ENCODE measurements at places on chromosomes 2 and 18.

DNA sequence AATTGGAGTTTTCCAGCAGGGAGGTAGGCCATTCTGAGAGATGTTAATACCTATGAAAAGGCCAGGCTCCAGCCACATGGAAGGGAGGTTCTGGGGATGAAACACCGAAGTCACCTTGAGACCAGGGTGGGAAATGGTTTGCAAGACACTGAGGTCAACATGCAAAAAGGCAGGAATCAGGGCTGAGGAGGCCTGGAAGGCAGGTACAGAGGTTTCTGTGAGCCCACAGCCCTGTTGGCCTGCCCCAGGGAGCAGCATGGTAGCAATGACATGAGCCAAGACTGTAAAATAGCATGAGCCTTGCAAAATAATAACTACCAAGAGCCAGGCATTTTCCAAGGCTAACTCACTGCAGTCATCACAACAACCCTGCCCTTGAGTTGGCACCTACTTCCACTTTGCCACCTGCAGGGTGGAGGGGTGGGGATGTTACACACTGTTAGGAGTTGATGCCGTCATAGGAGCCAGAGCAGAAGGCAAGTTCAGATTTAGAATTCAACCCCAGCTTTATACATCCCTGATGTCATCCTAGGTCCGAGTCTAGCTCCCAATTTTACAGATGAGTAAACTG is 61.3 kb downstream of the ZBTB7C start:
- H3K4me1 ChIP-seq, result no peaks in the 10 kb centered on the region
- no peak for DNase-seq
- no peak overlapping the region for H3K4me3 ChIP-seq
- H3K27me3 ChIP-seq, result peaks cover 8% of the 10 kb centered on the region
- no peaks in the 10 kb centered on the region for H3K36me3 ChIP-seq
- no peak overlapping the region for H3K27ac ChIP-seq

DNA sequence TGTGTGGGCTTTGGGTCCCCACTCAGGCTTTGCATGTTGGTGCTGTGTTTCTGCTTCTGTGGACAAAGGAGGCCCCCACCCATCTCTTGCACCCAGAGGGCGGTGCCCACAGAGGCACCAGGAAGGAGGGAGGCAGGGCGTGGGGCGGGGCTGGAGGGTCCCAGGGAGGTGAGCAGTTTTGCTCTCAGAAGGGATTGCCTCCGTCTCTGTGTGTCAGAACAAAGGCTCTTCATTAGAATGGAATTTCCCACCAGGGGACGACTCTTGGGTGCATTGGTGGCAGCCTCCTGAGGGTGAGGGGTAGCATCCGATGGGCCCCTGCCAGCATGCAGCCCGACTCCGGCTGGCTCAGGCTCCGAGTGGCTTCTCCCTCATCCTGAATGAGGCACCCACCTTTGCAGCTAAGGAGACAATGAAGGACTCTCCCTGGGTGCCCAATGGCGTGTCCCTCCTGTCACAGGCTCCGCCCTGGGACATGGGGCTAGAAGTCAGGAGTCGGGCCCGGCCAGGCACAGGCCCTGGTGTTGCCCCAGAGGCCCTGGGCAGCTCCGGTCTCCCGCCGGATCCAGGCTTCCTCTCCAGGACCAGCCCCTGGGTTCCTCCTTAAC is 7.0 kb upstream of the ERFE start:
- no peaks in the 10 kb centered on the region for H3K36me3 ChIP-seq
- no peaks in the 10 kb centered on the region for H3K4me1 ChIP-seq
- no peak overlapping the region for H3K4me3 ChIP-seq
- H3K27ac ChIP-seq, result no peak overlapping the region

GRCh38 chr2:129074298-129074920 is 755.7 kb upstream of the HS6ST1 start:
- no peak for DNase-seq
- H3K4me1 ChIP-seq, result no peaks in the 10 kb centered on the region
- no peaks in the 10 kb centered on the region for H3K27me3 ChIP-seq
- H3K4me3 ChIP-seq, result no peak overlapping the region

GRCh38 chr18:22813648-22814328 is 119.3 kb upstream of the RBBP8 start:
- no peak for DNase-seq
- peaks cover 26% of the 10 kb centered on the region for H3K27me3 ChIP-seq
- no peaks in the 10 kb centered on the region for H3K36me3 ChIP-seq
- no peaks in the 10 kb centered on the region for H3K4me1 ChIP-seq
- no peak overlapping the region for H3K4me3 ChIP-seq

DNA sequence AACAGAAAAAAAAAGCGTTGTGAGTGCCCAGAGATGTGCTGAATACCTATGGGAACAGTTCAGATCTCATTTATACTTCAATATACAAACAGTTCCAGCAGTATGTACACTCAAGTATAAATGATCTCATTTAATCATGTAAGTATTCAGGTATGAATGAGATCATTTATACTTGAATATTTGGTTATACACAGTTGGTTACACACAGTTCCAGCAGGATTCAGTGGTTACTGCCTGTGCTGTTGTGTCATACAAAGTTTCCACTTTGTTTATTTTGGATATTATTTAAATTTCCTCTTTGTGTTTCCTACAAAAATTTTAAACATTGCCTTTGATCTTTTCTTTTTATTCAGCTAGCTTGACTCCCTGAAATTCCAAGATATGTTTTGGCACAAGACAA is 293.5 kb upstream of the SLC39A10 start:
- no peak overlapping the region for H3K27ac ChIP-seq
- H3K4me1 ChIP-seq, result peaks cover 27% of the 10 kb centered on the region
- H3K4me3 ChIP-seq, result no peak overlapping the region
- H3K27me3 ChIP-seq, result no peaks in the 10 kb centered on the region
- peaks cover 16% of the 10 kb centered on the region for H3K36me3 ChIP-seq

- no peaks in the 10 kb centered on the region for H3K36me3 ChIP-seq
- DNase-seq, result no peak
- no peak overlapping the region for H3K27ac ChIP-seq
- no peaks in the 10 kb centered on the region for H3K4me1 ChIP-seq
Observed at GRCh38 chr2:26887151-26887550, 39.2 kb downstream of the DPYSL5 start.

- H3K4me3 ChIP-seq, result no peak overlapping the region
- DNase-seq, result no peak
- no peaks in the 10 kb centered on the region for H3K36me3 ChIP-seq
- H3K4me1 ChIP-seq, result peaks cover 11% of the 10 kb centered on the region
Observed at GRCh38 chr18:23378302-23378686, 74.8 kb upstream of the RIOK3 start.

GRCh38 chr2:118048401-118048800 is 34.5 kb upstream of the CCDC93 start:
- peaks cover 6% of the 10 kb centered on the region for H3K4me1 ChIP-seq
- peaks cover 14% of the 10 kb centered on the region for H3K27me3 ChIP-seq
- no peaks in the 10 kb centered on the region for H3K36me3 ChIP-seq
- no peak overlapping the region for H3K27ac ChIP-seq
- no peak for DNase-seq

GRCh38 chr18:80136679-80137078 is 27.6 kb downstream of the ADNP2 start:
- no peak for DNase-seq
- H3K4me1 ChIP-seq, result peaks cover 38% of the 10 kb centered on the region
- no peak overlapping the region for H3K27ac ChIP-seq
- peaks cover 41% of the 10 kb centered on the region for H3K36me3 ChIP-seq
- H3K4me3 ChIP-seq, result no peak overlapping the region

GRCh38 chr2:240208096-240208495 is 67.6 kb upstream of the OTOS start:
- peaks cover 2% of the 10 kb centered on the region for H3K27me3 ChIP-seq
- peaks cover 2% of the 10 kb centered on the region for H3K36me3 ChIP-seq
- H3K4me3 ChIP-seq, result no peak overlapping the region
- H3K27ac ChIP-seq, result no peak overlapping the region
- H3K4me1 ChIP-seq, result peaks cover 9% of the 10 kb centered on the region

DNA sequence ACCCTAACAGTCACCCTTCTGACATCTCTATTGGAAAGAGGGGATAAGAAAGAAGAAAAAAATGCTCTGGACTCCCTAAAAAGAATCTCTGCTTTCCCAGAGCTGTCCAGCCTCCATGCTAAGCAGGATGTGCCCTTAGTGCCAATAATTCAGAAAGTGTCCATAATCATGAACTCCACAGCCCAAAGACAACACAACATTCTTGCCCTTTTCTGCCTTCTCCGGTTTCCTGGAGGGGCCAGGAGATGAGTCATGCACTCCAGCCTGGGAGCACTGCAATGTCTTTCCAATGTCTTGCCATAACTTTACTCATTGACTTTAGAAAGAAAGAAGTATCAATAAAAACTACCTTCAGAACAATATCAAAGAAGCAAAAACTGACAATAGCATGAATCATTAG is 44.0 kb downstream of the KLF7 start:
- H3K4me1 ChIP-seq, result peaks cover 46% of the 10 kb centered on the region
- H3K4me3 ChIP-seq, result no peak overlapping the region
- H3K27ac ChIP-seq, result no peak overlapping the region
- no peaks in the 10 kb centered on the region for H3K27me3 ChIP-seq
- DNase-seq, result no peak

- H3K4me1 ChIP-seq, result peaks cover 32% of the 10 kb centered on the region
- no peak overlapping the region for H3K4me3 ChIP-seq
- DNase-seq, result no peak
- peaks cover 8% of the 10 kb centered on the region for H3K27me3 ChIP-seq
Observed at GRCh38 chr2:12315224-12315623, 401.5 kb upstream of the TRIB2 start.

DNA sequence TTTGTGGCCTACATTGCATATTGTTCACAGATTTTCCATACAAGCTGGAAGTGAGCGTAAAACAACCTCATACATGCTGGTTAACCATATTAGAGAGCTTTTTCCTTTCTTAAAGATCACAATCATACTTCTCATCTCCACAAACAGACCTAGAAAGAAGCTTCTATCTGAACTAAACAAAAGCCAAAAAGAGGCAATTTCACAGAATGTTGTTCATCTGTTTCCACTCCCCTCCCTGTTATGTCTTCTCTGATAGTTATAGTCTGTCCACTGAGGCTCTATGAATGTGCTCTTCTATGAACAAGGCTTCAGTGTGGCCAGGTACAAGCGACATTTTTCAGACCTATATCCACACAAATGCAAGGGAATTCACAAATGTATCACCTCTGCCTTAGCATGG is 63.4 kb downstream of the LDAH start:
- H3K4me3 ChIP-seq, result no peak overlapping the region
- no peaks in the 10 kb centered on the region for H3K27me3 ChIP-seq
- H3K4me1 ChIP-seq, result peaks cover 11% of the 10 kb centered on the region
- DNase-seq, result no peak

DNA sequence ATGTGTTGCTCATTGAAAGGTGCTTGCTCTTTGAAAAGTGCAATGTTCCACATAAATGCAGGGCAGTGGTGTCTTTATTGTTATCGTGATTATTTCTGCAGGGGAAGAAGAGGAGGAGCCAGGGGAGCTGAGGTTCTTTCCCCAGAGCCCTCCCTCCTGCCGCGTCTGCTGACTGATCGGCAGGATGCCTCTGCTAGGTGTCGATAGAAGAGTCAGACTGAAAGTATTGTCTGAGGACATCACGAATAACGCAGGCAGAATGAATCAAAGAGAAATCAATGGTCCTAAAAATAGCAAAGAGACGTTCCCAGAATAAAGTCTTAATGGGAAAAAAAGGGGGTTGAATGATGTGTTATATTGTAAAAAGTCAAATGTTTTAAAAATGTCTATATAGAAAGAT is 47.4 kb upstream of the SIX3 start:
- H3K27ac ChIP-seq, result no peak overlapping the region
- no peak overlapping the region for H3K4me3 ChIP-seq
- H3K36me3 ChIP-seq, result no peaks in the 10 kb centered on the region
- H3K27me3 ChIP-seq, result peaks cover 7% of the 10 kb centered on the region

- peaks cover 1% of the 10 kb centered on the region for H3K36me3 ChIP-seq
- H3K27me3 ChIP-seq, result peaks cover 6% of the 10 kb centered on the region
- peak overlapping the region; percentile 91 for H3K27ac ChIP-seq
- H3K4me3 ChIP-seq, result peak overlapping the region; percentile 93
Observed at GRCh38 chr2:186590350-186590758, 498 bp downstream of the ITGAV start.

DNA sequence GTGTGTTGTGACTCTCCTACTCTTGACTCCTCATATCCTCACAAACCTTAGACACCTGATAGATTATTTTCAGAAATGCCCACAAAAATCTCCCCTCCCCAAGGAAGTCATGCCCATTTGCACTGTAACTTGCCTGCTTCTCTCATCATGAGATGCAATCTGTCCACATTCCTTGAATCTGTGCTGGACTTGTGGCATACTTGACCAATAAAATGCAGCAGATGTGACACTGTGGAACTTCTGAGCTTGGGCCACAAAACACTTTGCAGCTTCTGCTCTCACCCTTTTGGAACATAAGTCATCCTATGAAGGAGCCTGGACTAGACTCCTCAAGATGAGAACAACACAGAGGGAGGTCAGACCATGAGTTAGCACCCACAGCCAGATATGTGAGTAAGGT is 4.4 kb upstream of the PID1 start:
- peaks cover 8% of the 10 kb centered on the region for H3K27me3 ChIP-seq
- H3K4me1 ChIP-seq, result no peaks in the 10 kb centered on the region
- H3K27ac ChIP-seq, result no peak overlapping the region
- DNase-seq, result no peak
- no peaks in the 10 kb centered on the region for H3K36me3 ChIP-seq

GRCh38 chr2:33068261-33068660 is 121.5 kb downstream of the LTBP1 start:
- no peak for DNase-seq
- peaks cover 8% of the 10 kb centered on the region for H3K4me1 ChIP-seq
- no peaks in the 10 kb centered on the region for H3K36me3 ChIP-seq
- H3K27ac ChIP-seq, result no peak overlapping the region
- H3K27me3 ChIP-seq, result peaks cover 2% of the 10 kb centered on the region

DNA sequence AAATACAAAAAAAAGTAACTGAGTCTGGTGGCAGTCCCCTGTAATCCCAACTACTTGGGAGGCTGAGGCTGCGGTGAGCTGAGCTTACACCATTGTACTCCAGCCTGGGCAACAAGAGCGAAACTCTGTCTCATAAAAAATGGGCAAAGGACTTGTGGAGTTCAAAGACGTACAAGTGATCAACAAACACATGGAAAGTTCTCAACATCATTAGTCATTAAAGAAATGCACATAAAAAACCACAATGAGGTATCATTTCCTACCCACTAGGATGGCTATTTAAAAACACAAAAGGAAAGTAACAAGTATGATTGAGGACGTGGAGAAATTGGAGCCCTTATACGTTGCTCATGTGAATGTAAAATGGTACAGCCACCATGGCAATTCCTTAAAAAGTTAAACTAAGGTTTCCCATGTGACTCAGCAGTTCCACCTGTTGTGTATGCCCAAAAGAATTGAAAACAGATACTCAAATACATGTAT is 52.3 kb downstream of the RAB10 start:
- peak overlapping the region; percentile 87 for H3K27ac ChIP-seq
- DNase-seq, result no peak
- H3K27me3 ChIP-seq, result no peaks in the 10 kb centered on the region

GRCh38 chr2:88601286-88601685 is 26.0 kb downstream of the EIF2AK3 start:
- no peak for DNase-seq
- peaks cover 49% of the 10 kb centered on the region for H3K4me1 ChIP-seq
- H3K4me3 ChIP-seq, result no peak overlapping the region
- peaks cover 8% of the 10 kb centered on the region for H3K36me3 ChIP-seq
- no peak overlapping the region for H3K27ac ChIP-seq
- no peaks in the 10 kb centered on the region for H3K27me3 ChIP-seq

Data from activated T-helper 1 cell treated with anti-CD3 and anti-CD28 coated beads, Interleukin-12 subunit alpha, Interleukin-12 subunit beta, Interleukin-2, Interleukin-4 antibody, amounts not matched to agents 30 ng/mL and 10 ng/mL and 1 ng/mL, durations not matched to agents 14 hours and 24 hours and 36 hours (primary cell).